ENCODE measurements at places on chromosomes 3 and 15. TPM values are rescaled to one million over a fixed set of nuclear protein-coding genes. Genes with fewer than 3 reads are reported as not detected.

- DNase-seq: no peak
Observed at GRCh38 chr3:172673210-172673679, 37.6 kb downstream of the NCEH1 start.

DNA sequence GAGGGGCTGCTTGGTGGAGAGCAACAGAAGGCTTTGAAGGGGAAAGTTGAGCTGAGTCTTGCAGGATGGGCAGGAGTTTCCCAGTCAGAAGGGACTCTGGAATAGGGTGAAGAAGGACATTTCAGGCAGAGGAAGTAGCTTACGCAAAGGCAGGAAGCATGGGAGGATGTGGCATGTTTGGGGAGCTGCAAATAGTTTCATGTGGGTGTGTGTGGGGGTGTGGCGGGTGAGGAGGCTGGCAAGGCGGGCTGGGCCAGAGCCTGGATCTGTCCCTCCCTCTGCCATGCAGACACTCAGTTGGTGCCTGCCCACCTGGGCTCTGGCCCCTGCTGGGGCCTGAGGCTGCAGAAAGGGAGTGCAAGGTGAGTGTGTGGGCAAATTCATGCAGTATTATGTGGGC, 10.4 kb downstream of the TEX264 start:
- DNase-seq: no peak

DNA sequence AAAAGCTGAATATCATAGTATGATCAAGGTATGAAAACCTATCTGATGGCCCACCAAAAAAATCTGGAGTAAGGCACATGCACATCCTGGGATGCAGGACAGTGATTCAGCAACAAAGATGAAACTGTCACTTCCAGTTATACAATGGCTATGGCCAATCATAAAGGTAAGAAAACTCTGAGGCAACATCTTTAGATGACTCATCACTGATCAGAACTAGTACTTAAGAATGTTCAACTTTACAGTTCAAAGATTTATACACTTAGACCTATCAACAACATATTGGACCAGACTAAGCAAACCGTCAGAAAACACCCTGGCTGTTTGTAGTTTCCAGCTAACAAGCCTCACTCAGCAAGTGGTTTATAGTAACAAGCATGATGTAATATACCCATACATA, 21.3 kb upstream of the PLCH1 start:
- DNase-seq: peak; percentile 53

The GOLGA6L25 gene
- total RNA-seq: not detected

GRCh38 chr15:61613729-61614128, 384.6 kb upstream of the RORA start:
- DNase-seq: no peak

GRCh38 chr3:161270991-161271390, 49.9 kb downstream of the NMD3 start:
- no peak for DNase-seq

The CLSTN2 gene
- total RNA-seq: 3.0 TPM

GRCh38 chr3:49721896-49722781, 1.6 kb downstream of the GMPPB start:
- DNase-seq: no peak

The AHSG gene
- total RNA-seq: not detected

DNA sequence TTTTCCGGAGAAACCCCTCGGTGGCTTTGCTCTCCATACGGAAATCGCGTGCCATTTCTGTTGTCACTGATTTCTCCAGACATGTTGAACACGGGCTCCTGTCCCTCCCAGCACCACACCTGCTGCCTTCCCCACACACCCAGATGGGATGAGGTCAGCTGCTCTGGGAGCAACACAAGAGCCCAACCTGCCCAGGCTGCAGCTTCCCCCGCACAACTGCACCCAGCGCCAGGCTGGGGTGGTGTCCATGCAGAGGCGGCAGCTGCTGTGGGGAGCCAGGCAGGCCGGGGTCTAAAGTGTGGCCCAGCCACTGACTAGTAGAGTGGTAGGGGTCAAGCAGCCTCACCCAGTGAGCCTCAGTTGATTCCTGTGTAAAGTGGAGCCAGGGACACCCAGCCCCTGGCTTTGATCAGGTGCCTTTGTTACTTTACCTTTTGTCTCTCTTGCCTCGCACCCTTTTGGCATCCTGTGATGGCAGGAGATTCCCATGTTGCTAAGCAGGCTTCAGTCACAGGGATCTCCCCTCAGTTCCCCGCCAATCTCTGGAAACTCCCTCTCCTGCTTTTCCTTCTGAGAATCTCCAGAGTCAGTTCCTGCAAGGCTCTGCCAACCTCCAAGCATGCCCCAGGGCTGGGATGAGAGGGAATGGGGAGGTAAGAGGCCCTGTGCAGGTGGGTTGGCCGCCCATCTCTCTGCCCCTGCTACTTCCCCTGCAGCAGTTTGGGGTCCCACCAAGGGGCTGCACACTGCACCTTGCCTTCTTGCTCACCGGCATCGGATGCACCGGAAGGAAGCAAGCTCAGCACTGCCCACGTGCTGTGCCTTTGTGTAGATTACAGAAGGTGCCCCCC, 91.8 kb upstream of the ALDH1A3 start:
- DNase-seq: no peak

DNA sequence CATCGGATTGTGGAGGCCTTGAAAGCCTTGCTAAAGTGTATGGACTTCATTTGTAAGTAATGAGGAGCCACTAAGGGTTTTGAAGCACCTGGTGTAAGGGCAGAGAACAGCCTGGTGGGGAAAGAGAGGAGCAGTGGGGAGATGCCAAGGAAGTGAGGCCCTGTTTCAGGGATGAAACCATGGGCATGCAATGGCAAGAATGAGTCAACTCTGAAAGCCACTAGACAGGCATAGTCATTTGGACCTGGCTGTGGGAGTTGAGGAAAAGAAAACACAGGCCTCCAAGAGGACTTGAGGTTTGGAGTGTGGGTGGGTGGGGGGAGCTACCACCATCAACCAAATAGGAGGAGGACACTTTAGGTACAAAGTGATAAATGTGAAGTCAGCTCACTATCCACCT, 7.6 kb downstream of the XCR1 start:
- no peak for DNase-seq

The EPB42 gene
- total RNA-seq: not detected

GRCh38 chr15:68698708-68699107, 119.9 kb downstream of the CORO2B start:
- no peak for DNase-seq

GRCh38 chr15:63597038-63597790, at the start of gene FBXL22:
Gene FBXL22 (plus strand): TSS chr15:63597387. CDS start chr15:63597393, 6 bp downstream.
- DNase-seq: no peak

- peak; percentile 49 for DNase-seq
Observed at GRCh38 chr3:101676216-101676764, 642 bp downstream of the ZBTB11 start.

The NR1D2 gene
- total RNA-seq: 6.1 TPM

- no peak for DNase-seq
Observed at GRCh38 chr15:26148156-26148860, 285.2 kb upstream of the ATP10A start.

- no peak for DNase-seq
Observed at GRCh38 chr3:174294616-174295015, 564.5 kb upstream of the NAALADL2 start.

The GPR171 gene
- not detected for total RNA-seq

DNA sequence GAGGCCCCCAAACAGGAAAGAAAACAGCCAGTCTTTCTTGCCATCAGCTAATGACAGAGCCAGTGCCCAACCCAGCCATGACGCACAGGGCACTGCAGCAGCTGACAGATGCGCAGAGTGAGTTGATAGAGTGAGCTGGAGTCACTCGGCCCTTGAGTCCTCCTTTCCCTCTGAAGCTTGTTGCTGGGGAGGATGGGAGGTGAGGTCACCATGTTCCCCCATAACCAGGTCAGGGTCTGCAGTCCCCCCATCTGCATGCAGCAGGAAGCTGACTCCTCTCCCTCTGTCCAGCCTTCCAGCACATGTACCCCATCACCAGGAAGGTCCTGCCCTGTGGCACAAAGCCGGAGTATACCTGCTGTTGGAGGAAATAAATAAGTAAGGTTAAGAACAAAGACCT, 174.6 kb downstream of the ABHD5 start:
- no peak for DNase-seq

The TMEM212 gene
- total RNA-seq: not detected

DNA sequence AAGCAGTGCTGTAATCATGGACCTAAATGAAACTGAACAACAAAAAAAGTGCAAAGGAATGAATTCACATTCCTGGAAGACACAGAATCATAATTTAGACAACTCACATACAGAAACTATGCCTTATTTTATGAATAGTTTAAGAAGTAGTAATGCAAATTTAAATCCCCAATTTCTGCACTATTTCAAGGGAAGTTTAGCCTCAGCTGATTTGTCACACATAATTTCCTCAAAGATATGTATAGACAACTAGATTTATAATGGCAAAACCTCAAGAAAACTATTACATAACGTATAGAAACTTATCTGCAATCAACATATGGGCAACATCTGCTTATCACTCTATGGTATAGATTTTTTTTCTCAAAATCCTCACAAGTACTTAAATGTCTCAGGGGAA, 7.8 kb upstream of the PTX3 start:
- no peak for DNase-seq

- DNase-seq: no peak
Observed at GRCh38 chr3:108218811-108219210, 3.4 kb downstream of the IFT57 start.

- DNase-seq: no peak
Observed at GRCh38 chr3:154678041-154678654, 248.2 kb upstream of the GPR149 start.

GRCh38 chr3:187025254-187025655, 94.9 kb downstream of the ST6GAL1 start:
- DNase-seq: no peak

GRCh38 chr3:36511791-36512486, 131.6 kb downstream of the STAC start:
- DNase-seq: no peak

DNA sequence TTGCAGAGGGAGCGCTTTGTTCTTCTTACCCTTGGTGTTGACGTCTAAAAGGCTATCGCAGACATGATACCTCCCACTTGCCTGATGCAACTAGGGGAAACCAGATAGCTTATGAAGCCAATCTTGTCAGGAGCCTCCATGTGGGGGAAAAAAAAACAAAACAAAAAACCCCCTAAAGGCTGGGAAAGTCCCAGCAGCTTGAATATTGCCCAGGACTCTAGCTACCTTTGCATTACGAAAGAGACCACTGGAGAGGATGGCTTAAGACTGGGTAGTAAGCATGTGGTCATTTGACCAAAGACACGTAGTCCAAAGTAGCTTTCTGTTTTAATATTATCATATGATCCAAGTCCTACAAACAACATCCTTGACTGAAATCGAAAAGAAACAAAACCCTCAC, 120.7 kb upstream of the WNT5A start:
- no peak for DNase-seq

DNA sequence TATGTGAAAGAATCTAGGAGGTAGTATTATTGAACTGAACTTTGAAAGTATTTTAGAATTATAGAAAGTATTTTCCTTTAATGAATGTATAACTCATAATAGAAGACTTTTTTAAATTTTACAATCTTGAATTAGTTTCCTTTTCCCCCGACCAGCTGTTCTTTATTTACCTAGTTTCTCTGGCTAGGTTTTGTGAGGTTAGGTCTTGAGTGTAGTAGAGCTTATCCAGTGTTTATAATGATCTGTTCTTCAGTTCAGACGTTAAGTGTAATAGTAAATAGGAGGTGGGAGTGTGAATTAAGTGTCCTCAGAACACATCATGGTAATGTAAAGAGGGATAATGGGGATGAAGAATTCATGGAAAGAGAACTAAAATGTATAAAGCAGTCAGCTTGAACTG, 93.8 kb downstream of the MYRIP start:
- DNase-seq: no peak

The SLC28A1 gene
- not detected for total RNA-seq

The FBLN2 gene
- total RNA-seq: 1.1 TPM

DNA sequence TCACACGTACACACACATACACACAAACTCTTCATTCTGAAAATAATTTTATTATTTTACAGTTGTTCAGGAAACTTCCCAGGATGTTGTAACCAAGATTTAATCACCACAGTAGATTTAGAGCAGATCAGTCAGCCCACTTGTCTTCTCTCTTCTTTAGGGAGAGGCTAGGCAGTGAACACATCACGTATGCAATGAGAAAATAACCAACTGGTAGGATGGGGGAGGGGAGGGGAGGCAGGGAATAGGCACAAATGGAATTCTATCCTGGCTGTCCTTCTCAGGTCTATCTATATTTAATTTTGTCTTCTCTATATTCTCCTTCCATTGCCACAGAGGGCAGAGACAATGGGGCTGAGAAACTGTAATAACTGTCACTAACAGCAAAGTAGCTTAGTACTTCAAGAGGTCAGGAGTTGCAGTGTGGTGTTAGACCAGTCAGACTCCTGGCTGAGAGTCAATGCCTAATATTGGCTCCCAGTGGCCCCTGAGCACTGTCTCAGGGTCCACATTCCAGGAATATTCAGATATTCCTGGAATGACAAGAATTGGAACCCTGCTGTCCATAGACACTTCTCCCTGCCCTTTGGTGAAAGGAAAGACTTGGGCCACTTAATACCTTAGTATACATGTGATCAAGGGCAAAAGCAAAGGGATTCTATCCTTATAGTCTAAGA, 2.6 kb upstream of the HCLS1 start:
- no peak for DNase-seq

The KNG1 gene
- not detected for total RNA-seq

DNA sequence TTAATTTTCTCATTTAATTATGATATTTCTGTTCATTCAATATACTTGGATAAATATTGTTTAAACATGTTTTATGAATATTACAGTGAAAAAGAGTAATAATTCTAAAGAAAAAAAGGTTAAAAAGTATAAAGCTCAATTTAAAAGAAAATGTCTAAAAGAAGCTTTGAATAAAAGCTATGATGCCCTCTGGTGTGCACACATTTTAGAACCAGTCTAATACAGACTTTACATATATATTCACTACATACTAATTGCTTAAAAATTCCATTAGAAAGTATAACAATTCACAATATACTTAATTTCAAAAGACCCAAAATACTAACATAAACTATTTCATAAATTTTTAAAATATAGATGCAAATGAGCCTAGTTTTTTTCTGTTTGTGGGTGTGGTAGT, 909.1 kb upstream of the ROBO1 start:
- DNase-seq: no peak

- DNase-seq: no peak
Observed at GRCh38 chr15:56036546-56037067, 43.2 kb upstream of the NEDD4 start.

The SLCO2A1 gene
- 0.75 TPM for total RNA-seq

The MRAS gene
- 17.2 TPM for total RNA-seq

GRCh38 chr3:182165234-182165633, 453.5 kb downstream of the SOX2 start:
- peak; percentile 64 for DNase-seq

DNA sequence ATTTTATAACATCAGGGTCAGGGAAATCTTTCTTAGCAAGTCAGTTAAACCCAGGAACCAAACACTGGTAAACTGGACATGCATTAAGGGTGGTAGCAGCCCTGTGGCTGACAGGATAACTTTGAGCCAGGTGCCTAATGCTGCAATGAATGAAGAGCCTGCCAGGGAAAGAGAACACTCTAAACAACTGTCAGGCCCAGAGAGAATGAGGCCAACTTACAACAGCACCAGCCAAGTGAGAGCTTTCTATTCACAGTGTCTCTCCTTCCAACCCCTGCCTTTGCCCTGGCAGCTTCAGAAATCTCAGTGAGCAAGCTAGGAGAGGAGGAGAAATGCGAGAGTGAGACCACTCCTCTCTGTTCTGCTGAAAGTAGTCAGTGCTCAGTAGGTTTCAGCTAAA, 50.4 kb upstream of the ATP2C1 start:
- no peak for DNase-seq

GRCh38 chr3:124907957-124908356, 20.8 kb upstream of the ITGB5 start:
- DNase-seq: no peak

- DNase-seq: no peak
Observed at GRCh38 chr3:188064831-188065493, 89.0 kb upstream of the LPP start.

The PRTG gene
- 10.1 TPM for total RNA-seq
